Stimulated activated CD8-positive, alpha-beta memory T cell treated with anti-CD3 and anti-CD28 coated beads, Interleukin-15, amount 100 ng/mL, for 4 hours (primary cell): ENCODE measurements at places on chromosomes 5 and 9.

- no peak for DNase-seq
These were observed 88.7 kb downstream of the GPBP1 start for GRCh38 chr5:57262541-57262940.

DNA sequence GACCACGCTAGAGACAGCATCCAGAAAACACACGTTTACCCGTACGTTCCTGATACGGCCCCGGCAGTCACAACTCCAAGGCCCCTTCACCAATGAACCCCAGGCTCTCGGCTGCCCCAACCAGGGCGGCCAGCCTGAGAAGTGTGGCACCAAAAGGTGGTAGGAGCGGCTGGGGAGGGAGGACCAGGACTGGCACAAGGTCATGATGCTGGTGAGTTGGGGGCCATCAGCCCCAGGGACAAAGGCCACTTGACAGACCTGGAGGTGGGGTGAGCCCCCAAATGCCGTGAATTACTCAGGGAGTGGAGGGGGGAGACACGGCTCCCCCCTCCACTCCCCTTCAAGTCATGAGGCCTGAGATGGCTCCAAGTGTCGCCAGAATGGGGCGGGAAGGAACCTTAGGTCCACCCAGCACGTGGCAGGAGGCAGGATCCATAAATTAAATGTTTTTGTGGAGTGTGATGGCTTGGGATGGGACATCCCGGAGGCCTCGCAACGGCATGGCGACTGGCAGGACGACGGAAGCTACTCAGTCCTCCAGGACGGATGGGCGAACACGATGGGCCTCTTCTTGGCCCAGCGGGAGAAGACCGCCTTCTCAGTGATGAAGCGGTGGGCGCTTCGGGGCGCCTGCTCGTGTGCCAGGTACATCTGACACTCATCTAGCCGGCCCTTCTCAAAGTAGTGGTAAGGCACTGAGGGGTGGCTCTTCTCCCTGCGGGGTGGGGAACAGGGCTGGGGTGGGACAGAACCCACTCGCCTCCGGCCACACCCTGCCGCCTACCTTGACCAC, 8.7 kb upstream of the ST6GALNAC6 start:
- DNase-seq: no peak

- no peak for DNase-seq
These were observed 61.0 kb upstream of the FER start for GRCh38 chr5:108686676-108687075.

DNA sequence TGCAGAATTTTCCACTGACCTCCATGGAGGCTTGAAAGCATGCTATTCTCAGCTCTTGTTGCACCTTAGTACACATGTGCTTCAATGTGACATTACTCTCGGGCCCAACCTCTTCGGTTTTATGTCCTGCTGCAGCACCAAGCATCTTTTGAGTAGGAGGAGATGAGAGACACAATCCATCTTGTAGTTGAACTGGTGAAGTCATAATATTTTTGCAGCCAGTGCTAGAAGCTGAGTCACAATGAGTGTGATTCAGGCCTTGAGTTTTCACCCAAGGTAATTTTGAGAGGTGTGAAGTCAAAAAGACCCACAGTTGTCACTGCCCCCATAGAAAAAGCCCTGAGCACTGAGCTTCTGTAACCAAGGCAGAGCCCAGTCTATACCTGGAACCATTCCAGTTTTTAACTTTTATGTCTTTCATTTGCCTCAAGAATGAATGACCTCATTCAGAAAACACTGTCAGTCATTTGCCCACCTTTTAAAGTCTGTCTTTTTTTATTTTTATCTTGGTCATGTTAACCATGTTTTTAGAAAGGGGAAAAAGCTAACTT, 117.7 kb downstream of the ZNF462 start:
- DNase-seq: no peak

DNA sequence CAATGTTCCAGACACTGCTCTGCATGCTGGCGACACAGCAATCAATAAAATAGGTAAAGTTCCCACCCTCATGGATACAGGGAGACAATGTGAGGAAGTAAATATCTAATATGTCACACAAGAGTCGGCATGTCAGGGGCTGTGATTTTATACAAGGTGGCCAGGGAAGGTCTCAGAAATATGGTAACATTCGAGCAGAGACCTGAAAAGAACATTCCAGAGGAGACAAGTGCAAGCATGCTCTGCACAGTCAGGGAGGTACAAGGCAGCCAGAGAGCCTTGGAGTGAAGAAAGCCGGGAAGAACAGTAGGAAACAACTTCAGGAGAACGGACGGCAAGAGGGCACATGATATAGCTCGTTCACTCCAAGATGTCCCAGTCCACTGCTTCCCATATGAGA, 89.2 kb upstream of the ZNF462 start:
- no peak for DNase-seq

DNA sequence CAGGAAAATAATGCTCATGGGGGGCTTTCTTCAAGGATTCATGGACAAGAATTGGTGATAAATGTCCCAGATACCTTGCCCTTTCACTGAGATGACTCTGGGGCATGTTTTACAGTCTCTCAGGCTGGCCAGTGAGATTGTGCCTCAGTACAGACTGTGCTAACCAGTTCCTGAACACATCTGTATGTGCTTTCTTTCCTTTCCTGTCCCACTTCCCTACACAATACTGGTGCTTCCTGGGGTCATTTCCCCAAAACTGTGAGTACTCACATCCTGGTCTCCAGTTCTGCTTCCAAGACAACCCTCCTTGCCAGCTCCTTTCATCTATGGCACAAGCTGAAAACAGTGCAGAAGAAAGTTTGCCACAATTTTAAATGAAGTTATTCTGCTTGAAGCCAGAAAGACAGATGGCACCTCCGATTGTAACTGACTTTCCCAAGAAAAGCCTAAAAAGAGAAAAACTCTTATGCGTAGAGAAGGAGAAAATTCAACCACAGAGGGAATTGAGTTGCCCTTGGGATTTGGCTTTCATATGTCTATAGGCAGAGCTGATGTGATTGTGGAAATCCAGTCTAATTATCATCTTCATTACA, 134.7 kb downstream of the DRD1 start:
- no peak for DNase-seq

- DNase-seq: no peak
These were observed 173.3 kb downstream of the TRIO start for GRCh38 chr5:14316471-14316870.

DNA sequence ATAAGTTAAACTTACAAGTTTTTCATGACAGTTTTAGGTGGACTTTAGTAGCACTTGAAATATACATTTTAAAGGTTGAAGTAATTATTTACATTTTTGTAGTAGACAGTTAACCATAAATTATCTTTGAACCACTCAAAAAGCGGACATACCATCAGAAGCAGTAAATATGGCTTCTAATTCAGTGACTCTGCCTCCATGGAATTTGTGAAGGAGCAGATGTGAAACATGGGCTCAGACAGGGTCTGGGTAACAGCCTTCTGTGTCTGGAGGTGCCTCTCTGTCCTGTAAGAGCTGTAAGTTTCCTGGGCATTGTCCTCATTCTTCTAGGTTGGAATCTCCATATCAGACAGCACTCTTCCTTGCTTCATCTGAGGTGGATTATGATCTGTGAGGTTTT, 12.4 kb downstream of the RLN2 start:
- no peak for DNase-seq

- no peak for DNase-seq
These were observed 273.3 kb upstream of the TNC start for GRCh38 chr9:115391168-115391825.

DNA sequence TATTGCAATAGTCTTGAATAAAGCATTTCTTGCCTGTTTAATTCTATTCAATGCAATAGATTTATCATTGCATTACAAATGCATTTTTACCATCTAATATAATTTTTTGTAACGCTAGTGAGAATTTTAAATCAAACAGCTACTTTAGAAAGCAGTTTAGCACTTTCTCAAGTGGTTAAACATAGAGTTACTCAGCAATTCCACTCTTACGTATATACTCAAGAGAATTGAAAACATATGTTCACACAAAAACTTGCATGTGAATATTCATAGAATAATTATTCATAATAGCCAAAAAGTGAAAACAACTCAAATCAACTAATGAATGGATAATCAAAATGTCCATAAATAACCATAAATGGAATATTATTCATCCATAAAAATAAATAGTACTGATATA, 244.7 kb downstream of the TMEM167A start:
- no peak for DNase-seq

DNA sequence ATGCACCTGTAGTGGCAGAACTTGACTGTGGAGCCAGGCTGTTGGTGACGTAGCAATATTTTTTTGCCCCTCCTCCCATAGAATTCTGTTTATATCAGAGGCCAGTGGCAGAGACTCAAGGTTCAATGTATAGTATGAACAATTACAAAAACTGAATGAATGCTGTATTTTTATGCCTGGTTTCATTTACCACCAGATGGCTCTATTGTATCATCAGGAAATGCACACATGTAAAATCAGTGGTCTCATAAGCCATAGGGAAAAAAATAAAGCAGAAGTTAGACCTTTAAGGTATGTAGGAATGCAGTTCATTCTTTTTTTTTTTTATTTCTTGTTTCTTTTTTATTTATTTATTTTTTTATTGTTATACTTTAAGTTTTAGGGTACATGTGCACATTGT, 43.6 kb downstream of the CCDC192 start:
- no peak for DNase-seq

- DNase-seq: no peak
These were observed 453.5 kb downstream of the GADD45G start for GRCh38 chr9:90058182-90058763.

- no peak for DNase-seq
These were observed 10.5 kb downstream of the SHISAL2B start for GRCh38 chr5:64700765-64701164.

- DNase-seq: no peak
These were observed 1.7 kb downstream of the EBF1 start for GRCh38 chr5:159097784-159098602.

- no peak for DNase-seq
These were observed 4.4 kb upstream of the TMEM268 start for GRCh38 chr9:114606597-114607207.

GRCh38 chr9:9170439-9171134, 1371.0 kb upstream of the DMAC1 start:
- no peak for DNase-seq

DNA sequence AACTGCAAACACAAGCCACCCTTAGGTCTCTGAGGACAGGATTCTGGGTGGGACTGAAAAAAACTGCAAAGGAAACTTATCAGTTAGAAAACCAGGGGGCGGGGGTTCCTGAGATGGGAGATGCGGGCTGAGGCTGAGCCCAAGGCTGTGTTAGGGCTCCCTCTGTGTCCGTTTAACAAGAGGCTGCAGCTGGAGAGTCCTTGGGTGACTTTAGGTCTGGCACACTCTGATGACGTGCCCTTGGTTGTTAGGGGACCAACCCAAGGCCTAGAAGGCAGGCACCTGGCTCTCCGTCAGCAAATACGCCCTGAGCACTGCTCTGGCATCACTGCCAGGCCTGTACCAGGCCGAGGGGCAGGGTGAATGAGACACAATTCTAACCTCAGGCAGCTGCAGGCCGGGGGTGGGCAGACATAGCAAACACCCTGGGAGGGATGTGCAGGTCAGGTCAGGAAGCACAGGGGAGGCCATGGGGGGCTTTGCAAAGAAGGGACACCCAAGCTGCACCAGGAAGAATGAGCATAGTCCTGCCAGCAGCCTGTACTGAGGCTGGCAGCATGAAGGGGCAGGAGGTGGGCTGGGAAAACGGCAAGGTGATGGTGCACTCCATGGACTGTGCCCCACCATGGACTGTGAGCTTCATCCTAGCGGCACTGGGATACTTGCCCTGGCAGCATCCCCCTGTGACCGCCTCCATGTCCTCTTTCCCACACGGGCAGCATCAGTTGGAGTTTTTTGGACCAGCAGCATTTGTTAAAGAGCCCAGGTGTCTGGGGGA, 137.9 kb downstream of the GABBR2 start:
- DNase-seq: no peak

- DNase-seq: no peak
These were observed 76.7 kb downstream of the ARSB start for GRCh38 chr5:78908173-78909061.

DNA sequence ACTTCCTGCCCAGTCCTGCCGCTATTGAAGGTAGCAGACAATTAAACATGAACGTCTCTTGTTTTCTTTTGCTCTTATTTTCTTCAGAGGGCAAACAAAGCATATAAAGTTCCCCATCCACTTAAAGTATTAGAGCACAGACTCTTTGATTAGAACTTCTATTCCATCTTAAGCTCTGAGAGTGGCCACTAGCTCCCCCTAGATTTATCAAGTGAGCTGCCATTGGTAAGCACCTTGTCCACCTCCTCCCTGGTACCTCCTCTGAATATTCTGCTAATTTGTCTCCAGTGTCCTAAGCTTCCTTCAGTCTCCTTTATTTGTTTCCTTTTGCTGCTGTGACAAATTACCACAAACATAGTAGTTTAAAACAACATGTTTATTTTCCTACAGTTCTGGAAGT, 264.3 kb upstream of the KCNN2 start:
- DNase-seq: no peak

DNA sequence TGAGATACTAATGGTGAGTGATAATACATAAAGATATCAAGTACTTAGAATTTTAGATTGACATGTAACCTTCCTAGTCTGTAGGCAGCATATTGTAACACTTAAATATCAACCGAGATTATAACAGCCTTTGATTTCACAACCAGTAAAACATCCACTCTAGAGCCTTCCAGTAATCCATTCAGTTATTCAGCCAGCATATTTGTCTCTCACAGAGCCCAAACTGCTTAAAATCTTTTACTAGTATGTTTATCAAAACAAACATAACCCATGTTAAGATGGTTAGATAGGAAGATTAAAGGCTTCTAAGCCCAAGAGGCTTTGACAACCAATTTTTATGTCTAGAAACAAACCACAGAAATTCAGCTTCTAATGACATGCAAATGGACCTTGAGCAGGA, 177.9 kb upstream of the FST start:
- no peak for DNase-seq

- DNase-seq: no peak
These were observed 172.7 kb upstream of the RIOK2 start for GRCh38 chr5:97355775-97356174.

- no peak for DNase-seq
These were observed 80.1 kb upstream of the DMAC1 start for GRCh38 chr9:7879551-7880245.

DNA sequence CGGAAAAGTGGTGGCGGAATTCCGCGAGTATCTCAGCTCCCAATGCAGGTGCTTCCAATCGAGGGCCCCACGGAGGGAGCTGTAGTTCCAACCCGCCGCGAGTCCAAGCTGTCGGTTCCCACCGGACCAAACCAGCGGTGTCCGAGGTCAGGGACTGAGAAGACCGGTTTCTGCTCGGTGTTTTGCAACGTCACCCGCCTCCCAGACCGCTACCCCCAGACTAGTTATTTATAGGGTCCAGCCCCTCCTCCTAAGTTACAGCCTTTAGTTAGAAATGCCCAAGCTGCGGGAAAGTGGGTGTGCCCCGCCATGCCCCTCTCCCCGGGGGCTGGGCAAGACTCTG, 677 bp upstream of the MYORG start:
- DNase-seq: no peak

- DNase-seq: no peak
These were observed 277.7 kb downstream of the NR2F1-AS1 start for GRCh38 chr5:93303291-93303691.

DNA sequence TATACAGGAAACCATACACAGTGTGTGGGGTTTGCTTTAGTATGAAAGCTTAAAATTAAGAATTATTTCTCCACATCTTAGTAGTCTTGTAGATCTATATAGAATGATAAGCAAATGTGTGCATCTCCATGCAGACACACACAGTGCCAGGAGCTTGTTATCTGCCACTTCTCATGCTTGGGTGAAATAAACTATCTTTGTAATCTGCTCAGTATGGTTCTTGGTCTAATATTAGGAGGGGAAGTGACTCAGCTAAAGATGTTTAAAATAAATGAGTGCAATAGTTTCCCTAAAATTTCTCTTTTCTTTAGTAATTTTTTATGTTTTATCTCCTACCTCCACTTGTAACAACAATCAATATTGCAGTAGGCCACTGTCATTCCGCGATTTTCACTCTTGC, 689.6 kb downstream of the TAF11L14 start:
- no peak for DNase-seq
